ENCODE measurements at places on chromosomes 6 and 20.
A peak's percentile ranks its signal among the peaks of the same experiment; 100 is the strongest.

- no peak for DNase-seq
Measured at GRCh38 chr6:12065321-12066140, 53.4 kb downstream of the HIVEP1 start.

DNA sequence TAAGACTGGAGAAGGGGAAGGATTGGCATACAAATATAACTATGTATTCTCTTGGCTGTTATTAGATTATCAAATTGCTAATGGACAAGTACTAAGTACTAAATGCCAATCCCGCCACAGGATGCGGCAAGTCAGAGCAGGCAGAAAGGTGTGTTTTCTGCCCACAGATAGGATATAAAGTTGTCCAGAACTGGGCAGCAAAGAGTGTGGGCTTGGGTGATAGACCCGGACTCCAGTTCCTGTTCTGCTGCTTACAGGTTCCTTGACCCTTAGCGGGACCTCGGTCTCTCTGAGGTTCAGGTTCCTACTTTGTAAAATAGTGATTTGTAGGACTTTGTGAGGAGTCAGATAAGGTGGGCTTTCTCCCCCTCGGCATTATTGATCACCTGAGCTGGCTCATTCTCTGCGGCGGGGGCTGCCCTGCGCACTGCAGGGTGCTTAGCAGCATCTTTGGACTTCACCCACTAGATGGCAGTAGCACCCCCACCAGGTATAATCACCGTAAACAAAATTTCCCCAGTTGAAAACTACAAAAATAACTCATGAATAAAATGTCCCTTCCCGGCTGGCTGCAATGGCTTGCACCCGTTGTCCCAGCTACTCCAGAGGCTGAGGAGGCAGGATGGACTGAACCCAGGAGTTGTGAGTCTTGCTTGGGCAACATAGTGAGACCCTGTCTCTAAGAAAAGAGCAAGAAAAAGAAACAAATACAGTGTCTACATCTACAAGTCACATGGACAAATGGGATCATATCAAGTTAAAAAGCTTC lies 193.1 kb downstream of the DOK5 start:
- no peak for DNase-seq

DNA sequence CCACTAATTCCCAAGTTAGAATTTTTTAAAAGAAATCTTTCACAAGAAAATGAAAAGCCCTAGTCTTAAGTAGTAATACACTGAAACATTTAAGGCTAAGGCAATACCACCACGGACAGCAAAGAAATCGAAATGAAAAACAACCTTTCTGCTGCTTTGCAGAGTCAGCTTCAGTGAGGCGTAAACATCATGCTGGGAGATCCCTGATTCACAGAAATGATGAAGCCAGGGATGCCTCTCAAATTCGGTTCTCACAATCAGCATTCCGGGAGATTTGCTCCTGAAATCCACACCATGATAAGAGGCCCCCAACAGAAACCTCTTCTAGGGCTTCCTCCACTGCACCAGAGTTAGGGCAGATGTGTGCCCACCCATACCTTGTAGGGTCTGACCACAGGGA lies 18.6 kb downstream of the RRBP1 start:
- no peak for DNase-seq

DNA sequence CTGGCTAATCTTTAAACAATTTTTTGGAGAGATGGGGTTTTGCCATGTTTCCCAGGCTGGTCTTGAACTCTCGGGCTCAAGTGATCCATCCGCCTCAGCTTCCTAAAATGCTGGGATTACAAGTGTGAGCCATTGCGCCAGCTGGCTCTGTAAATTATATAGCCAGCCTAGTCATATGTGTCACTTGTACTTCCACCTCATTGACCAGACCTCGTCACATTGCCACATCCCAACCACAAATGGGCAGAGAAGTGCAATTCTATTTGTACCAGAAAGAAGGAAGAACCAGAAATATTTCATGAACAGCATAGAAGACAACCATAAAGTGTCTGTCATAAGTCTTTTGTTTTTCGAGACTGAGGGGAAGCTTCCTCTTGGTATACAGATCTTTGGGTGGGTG lies 304.9 kb upstream of the RNF24 start:
- no peak for DNase-seq

DNA sequence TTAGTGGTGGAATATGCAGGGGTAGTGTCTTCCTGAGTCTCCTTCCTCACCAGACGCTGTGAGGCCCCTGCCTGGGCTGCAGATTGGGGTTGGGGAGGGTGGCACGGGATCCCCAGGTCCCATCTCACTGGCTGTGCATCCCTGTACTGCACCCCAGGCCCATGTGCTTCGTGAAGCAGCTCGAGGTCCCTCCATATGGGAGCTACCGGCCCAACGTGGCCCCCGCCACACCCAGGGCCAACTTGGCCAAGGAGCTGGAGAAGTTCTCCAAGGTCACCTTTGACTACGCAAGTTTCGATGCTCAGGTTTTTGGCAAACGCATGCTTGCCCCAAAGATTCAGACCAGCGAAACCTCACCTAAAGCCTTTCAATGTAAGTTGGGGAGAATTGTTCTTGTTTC lies 38.6 kb upstream of the PCMTD2 start:
- DNase-seq = no peak

GRCh38 chr6:25026723-25027122 lies 91.0 kb upstream of the RIPOR2 start:
- DNase-seq = no peak

DNA sequence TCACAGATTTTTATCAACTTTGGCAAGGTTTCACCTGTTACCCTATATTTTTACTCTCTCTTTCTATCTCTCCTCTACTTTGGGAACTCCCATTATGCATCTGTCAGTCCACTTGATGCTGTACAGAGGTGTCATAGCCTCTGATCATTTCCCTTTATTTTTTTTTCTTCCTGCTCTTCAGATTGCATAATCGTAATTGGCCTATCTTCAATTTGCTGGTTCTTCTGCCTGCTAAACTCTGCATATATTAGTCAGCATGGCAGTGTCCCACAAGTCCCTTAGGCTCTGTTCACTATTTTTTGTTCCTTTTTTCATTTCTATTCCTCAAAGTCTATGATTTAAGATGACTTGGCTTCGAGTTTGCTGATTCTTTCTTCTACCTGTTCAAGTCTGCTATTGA lies 44.7 kb upstream of the MICB start:
- no peak for DNase-seq

GRCh38 chr20:45067558-45067957 lies 33.4 kb downstream of the KCNS1 start:
- DNase-seq = no peak

DNA sequence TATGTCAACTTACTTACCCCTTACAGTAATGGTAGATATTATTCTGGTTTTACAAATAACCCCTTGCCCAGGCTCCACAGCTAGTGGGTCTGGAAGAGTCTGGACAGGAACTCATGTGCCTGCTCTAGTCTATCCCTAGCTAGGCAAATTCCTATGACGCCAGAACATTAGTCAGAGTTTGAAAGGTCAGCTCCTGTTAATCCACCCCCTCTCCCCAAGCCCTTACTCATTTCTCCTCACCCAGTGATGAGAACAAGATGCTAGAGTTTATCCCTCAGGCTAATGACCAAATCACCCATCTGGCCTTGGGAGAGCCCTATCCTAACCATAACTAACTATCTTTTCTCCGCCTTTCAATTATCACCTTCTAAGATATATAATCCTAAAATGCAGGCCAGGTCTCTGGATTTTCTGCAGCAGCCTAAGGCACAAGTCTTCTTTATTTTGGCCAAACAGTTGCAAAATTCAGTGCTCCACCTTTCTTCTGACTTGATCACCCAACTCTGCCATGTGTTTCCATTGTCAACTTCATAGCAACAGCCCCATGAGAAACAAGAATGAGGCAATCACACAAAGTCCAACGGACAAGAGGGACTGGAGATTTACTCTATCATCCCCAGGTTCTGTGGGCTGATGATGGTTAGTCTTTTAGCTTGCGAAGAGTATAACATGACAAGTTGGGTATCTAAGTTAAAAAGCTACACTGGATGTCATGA lies 113.3 kb downstream of the TASP1 start:
- DNase-seq = no peak

GRCh38 chr6:41871691-41872090 lies 23.5 kb downstream of the USP49 start:
- DNase-seq = no peak

DNA sequence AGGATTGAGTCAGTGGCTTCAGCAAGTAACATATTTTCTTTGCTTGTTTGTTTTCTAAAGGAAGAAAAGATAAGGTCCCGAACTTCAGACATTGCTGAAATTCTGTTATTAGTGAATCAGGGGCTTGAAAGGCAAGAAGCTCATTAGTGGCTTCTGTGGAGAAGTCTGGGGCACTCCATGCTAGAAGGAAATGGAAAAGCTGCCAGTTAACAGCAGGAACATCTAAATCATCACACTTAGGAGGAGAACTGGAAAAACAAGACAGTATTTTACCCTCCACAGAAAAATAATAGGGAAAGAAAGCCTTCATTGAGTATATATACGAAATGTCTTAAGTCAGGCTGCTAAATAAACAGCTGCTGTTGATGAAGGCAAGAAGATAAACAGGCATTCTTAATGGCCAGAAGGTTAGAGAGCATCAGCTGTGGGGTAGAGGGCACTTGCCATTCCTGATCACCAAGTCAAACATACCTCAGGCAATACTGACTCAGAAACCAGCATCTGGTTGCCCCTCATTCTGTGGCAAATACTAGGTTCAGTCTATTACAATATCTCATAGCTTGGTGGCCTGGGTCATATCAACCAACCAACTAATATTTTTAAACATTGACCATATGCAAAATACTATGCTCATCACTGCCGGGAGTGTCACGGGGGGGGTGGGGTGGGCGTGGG lies 143.2 kb upstream of the TENT5A start:
- no peak for DNase-seq

DNA sequence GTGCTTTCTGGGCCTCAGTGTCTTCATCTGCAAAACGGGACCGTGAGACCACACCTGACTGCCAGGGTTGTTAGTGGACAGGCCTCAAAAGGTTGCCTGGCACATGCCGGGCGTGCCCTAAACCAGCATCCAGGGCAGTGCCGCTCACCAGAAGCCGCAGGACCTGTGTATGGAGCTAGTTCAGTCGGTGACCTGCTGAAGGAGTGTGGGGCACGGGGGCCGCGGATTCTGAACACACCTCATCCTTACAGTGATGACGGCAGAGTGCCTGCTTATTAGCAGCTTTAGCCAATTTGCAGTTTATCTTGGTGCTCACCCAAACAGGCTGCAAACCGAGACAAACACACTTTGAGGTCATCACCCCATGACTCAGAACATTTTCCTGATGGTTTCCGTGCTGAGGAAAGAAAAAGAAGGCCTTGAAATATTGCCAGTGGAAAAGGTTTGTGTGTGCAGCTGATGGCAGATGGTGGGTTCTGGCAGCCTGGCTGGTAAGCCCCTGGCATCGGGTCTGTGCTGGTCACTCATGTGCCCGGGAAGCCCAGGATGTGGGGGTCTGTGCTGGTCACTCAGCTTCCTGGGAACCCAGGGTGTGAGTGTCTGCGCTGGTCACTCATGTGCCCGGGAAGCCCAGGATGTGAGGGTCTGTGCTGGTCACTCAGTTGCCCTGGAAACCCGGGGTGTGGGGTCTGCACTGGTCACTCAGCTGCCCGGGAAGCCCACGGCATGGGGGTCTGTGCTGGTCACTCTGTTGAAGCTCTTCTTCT lies 153.8 kb downstream of the ERMARD start:
- no peak for DNase-seq

GRCh38 chr20:19974630-19975435 lies 42.3 kb upstream of the NAA20 start:
- DNase-seq = peak; percentile 55

DNA sequence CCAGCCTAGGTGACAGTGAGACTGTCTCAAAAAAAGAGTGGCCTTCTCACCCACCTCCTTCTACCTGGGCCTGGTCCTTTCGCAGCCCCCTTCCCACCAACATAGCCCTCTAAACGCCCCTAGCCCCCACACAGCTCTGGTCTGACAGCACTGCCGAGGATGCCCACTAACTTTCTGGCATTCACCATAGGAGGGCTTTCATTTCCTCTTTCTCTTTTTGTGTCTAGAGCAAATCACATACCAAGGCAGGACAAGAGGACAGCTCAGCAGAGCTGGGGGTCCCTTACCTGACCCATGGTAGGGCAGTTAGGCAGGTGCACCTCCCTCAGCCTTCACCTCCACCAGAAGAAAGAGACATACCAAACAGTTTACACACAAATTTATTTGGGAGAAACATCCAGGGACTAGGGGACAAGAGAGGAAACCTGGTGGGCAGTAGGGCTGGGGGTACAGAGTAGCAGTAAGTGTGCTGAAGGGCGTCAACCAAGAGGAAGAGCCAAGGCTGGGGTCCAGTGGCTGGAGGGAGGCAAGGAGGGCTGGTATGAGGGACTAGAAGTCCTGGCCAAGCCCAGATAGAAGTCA lies 4.5 kb downstream of the LY6G5C start:
- no peak for DNase-seq

GRCh38 chr6:1839361-1839760 lies 229.6 kb downstream of the FOXC1 start:
- no peak for DNase-seq

- DNase-seq = no peak
Measured at GRCh38 chr6:26109772-26110171, 22.5 kb downstream of the HFE start.

GRCh38 chr20:40848526-40848925 lies 159.5 kb upstream of the MAFB start:
- DNase-seq = no peak

GRCh38 chr20:35709259-35709658 lies 10.1 kb downstream of the ROMO1 start:
- DNase-seq = no peak

- no peak for DNase-seq
Measured at GRCh38 chr20:6764619-6765018, 2.9 kb upstream of the BMP2 start.

GRCh38 chr6:166423051-166423745 lies 40.5 kb upstream of the MPC1 start:
- DNase-seq = no peak

DNA sequence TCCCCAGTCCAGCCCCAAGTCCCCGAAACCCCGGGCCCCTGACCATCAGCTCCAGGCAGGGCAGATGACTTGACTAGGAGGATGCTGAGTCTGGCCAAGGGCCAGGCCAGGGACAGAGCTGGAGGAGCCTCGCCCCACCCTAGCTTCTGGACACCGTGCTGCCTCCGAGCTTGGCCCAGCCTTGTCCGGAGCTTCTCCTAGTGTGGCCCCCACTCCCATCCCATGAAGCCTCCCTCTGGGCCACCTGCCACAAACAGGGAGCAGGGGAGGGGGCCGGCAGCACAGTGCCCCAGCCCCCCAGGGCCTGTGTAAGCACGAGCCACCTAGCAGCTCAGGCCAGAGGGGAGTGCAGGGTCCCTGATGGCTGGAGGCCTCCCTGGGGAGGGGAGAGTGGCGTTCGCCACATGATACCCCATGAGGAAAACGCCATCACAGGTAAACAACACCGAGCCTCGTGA lies 5.3 kb downstream of the EEF1A2 start:
- DNase-seq = no peak

DNA sequence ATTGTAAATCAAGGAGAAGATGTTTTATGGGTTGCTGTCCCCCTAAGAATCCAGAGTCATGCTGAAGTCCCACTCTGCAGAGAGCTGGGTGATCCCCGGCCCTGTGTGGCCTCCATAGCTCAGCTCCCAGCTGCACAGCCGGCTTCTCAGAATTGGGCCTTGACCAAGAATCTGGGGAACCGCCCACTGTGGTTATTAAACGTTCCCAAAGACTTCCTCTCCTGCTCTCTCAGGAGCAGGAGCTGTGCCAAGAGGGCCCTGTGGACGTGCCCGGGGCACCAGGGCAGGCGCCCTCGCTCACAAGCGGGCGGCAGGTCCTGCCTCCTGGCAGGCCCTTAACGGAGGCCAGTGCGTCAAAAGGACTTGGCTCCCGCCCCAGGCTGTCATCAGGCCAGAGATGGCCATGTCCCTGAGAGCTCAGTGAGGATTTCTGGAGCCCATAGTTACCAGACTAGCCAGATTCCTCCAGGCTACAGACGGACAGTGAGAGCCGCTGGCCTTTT lies 30.4 kb downstream of the ZC3H12D start:
- DNase-seq = peak; percentile 59

- DNase-seq = peak; percentile 5
Measured at GRCh38 chr6:46191961-46192360, 21.2 kb upstream of the ENPP5 start.

All from SW480 (cell line).